ENCODE measurements at places on chromosomes 16 and 17. TPM values are rescaled to one million over a fixed set of nuclear protein-coding genes. Genes with fewer than 3 reads are reported as not detected.

DNA sequence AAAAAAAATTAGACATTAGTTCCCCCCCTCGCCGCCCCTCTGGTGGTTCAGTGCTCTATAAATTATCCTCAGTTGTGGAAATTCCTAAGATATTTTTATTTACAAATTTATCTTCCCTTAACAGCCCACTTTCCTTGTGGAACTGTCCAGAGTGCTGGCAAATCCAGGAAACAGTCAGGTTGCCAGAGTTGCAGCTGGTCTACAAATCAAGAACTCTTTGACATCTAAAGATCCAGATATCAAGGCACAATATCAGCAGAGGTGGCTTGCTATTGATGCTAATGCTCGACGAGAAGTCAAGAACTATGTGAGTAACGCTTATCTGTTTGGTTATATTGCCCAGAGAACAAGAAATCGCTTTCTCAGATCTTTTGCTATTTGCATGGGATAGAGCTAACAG, 2.9 kb downstream of the KPNB1 start:
- DNase-seq = no peak

GRCh38 chr17:66667491-66668030, 167.4 kb upstream of the CACNG5 start:
- no peak for DNase-seq

DNA sequence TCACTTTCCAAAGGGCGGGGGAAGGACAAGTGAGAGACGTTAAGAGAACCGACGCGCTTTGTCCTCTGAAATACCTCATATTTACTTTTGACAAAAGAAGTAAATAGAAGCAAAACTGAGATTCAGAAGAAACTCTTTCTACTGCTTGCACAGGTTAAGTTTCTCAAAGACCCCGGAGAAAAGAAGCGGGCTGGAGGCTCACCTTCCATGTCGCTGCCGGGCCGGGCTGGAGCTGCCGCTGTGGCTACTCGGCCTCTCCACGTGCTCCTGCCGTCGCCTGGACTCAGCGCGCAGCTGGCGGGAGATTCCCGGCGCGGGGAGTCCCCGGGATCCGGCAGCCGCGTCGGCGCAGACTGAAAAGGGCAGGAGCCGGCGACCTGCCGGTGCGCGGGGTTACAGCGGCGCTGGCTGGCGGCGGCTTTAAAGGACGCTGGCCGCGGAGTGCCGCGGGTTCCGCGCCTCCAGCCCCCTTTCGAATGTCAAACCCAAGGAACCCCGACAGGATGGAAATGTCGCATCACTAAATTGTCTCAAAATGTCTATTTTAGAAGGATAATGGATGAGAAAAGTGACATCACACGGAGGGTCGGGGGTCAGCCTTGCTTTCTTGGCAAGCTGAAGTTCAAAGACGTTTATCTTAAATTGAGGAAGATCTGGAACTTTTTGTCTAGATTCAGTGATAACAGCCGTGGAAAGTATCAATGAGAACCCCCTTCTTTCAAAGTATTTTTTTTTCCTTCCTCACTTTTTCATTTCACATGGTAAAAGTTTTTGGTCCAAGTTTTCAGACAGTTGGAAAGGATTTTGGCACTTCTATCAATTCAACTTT, at the start of gene IKZF3:
TSS of gene IKZF3 (minus strand) at position 395 of the 829 bp plus-strand sequence. CDS start at position 209, 186 bp downstream.
- DNase-seq = peak; percentile 15

DNA sequence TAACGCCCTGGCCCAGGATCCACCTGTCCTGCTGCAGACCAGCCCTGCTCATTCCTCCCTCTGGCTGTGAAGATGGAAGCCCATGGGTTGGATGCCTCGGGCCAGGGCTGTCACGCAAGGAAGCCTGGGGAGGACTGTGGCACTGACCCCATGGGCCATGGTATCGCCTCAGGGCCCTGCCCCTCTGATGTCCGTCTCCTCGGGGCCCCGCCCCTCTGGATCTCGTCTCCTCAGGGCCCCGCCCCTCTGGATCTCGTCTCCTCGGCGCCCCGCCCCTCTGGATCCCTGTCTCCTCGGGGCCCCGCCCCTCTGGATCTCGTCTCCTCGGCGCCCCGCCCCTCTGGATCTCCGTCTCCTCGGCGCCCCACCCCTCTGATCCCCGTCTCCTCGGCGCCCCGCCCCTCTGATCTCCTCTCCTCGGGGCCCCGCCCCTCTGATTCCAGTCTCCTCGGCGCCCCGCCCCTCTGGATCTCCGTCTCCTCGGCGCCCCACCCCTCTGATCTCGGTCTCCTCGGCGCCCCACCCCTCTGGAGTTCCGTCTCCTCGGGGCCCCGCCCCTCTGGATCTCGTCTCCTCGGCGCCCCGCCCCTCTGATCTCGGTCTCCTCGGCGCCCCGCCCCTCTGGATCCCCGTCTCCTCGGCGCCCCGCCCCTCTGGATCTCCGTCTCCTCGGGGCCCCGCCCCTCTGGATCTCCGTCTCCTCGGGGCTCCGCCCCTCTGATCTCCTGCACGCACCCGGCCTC, 24.0 kb downstream of the METRNL start:
- DNase-seq = no peak

DNA sequence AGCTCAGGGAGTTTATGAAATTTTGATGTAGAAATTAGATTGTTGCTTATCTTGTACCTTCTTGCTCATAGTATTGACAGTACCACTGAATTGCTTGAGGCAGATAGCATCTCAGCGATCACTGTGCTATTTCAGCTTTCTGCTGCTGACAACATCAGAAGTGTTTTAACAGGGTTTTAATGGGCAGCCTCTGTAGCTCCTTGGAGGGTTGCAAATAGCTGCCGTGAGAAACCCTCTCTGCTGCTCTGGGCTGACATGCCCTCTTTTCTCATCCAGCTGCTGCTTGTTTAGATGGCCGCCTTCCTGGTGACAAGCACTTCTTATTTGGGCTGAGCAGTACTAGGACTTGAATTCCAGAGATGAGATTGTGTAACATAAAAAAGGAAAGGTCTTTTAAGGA, 180.2 kb upstream of the TBX2 start:
- no peak for DNase-seq

DNA sequence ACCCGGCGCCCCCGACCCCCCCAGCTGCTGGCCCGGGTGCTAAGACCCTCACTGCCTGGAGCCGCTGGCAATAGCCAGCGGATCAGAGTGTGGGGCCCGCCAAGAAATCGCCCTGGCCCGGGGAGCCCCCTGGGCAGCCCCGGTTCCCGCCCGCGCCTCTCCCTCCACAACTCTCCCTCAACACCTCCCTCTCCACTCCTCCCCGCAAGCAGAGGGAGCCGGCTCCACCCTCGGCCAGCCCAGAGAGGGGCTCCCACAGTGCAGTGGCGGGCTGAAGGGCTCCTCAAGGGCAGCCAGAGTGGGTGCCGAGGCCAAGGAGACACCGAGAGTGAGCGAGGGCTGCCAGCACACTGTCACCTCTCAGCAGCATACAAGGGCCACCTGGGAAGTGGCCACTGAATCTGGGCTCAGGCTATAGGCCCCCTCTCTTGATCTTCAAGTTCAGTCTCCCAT, 385.5 kb downstream of the SEC14L1 start:
- no peak for DNase-seq

DNA sequence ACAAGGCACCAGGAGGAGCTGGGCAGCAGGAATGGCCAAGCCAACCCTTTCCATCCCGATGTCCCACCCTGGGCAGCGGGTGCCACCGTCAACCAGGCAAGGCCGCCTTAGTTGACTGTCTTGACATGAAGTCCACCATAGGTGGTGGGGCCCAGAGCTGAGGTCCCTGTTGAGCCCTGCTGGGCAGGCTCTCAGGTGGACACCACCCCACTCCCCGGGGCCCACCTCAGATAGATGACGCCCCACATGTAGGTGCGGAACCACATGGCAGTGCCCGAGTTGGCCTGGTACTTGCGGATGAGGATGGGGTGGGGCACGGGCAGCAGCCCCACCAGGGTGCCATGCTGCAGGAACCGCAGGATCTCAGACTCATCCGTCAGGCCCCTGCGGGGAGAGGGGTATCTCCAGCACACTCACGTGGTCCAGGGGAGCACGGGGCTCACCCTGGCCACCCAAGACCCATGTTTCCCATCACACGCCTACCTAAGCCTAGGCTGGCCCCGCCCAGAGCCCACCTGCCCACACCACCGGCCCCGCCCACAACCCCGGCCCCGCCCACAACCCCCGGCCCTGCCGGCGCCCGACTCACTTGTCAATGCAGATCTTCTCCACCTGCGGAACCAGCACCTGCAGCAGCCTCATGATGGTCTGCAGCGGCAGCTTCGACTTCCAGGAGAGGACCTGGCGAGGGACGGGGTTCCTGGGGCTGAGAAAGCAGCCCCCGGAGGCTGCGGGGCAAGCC, 16.2 kb downstream of the OTOP3 start:
- DNase-seq = no peak

DNA sequence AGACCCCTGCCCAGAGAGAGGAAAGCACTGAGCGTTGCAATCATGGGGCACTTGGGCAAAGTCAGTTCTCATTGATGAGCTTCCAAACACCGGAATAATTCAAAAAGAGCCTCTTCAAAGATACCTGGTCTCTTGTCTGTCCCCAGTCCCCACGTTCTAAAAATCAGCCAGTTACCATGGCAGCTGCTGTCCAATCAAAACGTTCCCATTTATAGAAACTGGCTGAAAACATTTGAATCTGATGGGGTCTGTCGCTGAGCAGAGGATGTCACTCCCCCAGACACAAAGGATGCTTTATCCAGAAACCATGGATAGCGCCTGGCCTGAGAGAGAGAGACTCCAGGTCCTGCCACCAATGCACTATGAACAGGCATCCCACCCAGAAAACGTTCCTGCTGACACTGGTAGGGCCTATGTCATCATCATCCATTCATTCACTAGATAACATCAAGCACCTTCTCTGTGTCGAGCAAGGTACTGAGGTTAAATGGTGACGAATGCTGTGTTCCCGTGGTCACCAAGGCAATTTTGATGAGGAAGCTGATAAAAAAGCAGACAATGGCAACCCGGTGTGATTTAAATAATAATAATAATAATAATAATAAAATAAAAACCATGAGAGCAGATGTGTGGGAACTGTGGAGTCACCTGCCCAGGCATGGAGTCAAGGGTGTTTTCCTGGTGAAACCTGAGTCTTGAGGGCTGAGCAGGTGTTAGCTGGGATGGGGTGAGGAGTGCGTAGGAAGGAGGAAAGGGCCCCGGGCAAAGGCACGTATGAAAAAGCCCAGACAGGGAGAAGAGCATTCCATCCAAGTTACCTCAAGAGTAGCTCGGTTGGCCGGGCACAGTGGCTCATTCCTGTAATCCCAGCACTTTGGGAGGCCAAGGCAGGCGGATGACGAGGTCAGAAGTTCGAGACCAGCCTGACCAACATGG, 19.0 kb upstream of the CALB2 start:
- no peak for DNase-seq

DNA sequence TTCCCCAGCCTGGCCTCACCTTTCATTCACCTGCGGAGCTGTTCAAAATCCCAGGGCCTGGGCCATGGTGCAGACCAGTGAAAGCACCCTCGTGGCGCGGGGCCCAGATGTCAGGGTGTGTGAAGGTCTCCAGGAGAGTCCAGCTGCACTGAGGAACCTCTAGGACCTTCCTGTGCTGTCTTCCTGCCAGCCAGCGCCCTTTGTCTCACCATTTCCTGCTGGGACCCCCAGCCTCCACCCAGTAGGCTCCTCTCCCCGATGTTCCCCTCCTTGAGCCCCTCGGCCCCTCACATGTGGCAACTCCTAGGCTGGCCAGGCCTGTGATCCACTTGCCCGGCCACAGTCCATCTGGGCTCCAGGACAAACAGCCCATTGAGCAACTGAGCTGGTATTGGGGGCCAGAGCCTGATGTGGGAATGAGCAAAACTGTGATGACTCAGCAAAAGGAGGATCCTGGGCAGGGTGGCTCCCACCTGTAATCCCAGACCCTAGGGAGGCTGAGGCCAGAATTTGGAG, 677 bp downstream of the SULT1A2 start:
- DNase-seq = no peak

DNA sequence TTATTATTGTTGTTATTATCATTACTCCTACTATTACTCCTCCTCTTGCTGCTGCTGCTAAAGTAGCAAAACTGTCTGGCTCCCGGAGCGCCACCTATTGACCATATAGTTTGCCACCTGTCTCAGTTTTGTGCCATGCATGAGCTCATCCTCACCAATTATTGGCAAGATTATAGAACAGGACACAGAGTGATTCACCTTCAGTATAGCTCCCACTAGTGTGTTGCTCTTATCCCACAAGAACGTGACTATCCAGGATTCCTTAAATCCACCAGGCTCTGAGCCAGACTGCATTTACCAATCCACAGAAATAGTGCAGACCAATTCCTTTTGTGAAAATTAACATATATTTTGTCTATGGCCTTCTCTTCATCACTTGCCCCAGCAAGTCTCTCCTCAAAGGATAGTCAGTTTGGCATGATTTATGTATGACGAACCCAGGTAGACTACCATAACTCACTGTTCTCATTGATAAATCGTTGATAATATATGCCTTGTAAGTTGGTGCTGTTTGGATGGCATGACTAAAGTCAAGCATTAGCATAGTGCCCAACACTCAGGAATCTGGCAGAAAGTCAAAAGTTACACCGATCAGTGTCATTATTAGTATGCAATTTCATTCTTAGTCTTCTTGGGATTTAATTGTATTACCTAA, 405.5 kb upstream of the HSBP1 start:
- no peak for DNase-seq

- no peak for DNase-seq
Observed at GRCh38 chr17:75895370-75896155, 1.2 kb downstream of the TRIM65 start.

DNA sequence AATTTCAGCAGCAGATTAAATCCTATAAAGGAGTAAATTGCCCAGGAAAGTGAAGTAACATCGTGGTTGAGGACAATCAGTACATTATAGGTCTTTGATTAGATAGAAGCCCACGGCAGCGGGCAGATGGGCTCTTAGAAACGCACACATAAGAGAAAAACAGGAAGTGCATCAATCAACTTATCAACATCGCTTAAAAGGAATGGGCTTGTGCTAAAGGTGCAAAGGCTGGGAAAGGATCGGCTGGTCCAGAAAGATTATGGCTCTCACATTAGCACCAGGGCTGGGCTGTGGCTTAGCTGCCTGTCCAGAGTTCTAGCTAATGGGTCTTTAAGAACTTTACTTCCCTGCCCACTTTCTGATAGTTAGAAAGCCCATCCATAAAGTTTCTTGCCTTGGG, 292.0 kb upstream of the TNRC6C start:
- no peak for DNase-seq

DRC3 gene
- 1.1 TPM for total RNA-seq

MYCBPAP gene
- not detected for total RNA-seq

KRT36 gene
- total RNA-seq = not detected

SPPL2C gene
- not detected for total RNA-seq

TNK1 gene
- not detected for total RNA-seq
